ENCODE measurements at places on chromosomes 11 and 22.

DNA sequence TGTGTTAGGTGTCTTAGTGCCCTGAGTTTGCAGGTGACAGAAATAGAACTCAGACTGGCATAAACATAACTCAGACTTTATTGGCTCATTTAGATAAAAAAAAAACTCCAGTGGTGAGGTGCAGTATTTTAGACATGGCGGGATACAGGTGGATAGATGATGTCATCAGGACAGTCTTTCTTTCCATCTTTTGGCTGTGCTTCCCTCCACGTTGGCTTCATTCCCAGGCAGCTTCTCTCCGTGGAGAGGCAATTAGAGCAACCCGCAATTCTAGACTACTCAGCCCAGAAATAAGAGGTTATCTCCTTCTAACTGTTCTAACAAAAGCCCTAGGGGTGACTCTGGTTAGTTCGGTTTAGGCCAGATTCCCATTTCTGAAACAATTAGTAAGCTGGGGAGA is 40.5 kb downstream of the NCAM1 start:
- DNase-seq = no peak

- DNase-seq = peak; percentile 43
Observed at GRCh38 chr22:27918341-27919221, 475 bp downstream of the PITPNB start.

DNA sequence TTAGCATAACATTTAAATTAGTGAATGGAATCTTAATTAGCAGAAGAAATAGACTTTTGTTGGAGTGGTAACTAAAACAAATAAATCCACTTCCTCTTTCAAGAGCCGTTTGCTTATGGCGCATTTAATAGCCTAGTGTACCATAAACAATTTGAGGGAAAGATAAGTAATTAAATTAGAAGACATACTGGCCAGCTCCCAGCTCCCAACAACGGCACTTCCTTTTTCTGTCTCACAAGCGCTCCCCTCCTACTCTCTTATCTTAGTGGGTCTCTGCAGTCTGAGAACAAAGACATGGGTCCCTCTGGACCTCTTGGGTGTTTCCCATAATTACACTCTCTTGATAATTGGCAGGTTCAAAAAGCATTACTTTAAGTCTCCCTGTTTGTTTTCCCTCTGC is 146.0 kb downstream of the OPCML start:
- no peak for DNase-seq

GRCh38 chr22:36383110-36383581 is 4.6 kb downstream of the MYH9 start:
- no peak for DNase-seq

- no peak for DNase-seq
Observed at GRCh38 chr11:65102142-65103095, 6.4 kb downstream of the VPS51 start.
